Tongue (tissue), 3 donors: ENCODE measurements at places on chromosomes 12 and 14.

GRCh38 chr14:77364146-77364545 is 12.7 kb downstream of the TMED8 start:
- no peak for DNase-seq

DNA sequence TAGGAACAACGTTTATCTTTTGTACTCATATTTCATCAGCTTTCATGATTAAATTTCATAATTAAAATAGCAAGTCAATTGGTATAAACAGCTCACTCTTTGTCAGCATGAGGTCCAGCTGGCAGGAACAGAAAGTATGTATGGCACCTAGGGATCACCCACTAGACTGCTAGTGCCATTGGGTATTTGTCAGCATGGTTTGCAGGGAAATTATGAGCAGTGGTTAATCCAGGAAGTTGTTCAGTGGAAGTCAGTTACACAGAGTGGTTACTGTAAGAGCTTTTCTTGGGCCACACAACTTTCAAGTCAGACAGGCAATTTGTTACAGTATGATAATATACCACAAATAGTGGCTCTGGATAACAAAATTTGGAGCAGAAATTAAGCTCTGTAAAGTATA is 340.3 kb upstream of the RGS6 start:
- DNase-seq: no peak

- DNase-seq: no peak
Observed at GRCh38 chr14:19771895-19772430, 1.3 kb upstream of the OR4M1 start.

DNA sequence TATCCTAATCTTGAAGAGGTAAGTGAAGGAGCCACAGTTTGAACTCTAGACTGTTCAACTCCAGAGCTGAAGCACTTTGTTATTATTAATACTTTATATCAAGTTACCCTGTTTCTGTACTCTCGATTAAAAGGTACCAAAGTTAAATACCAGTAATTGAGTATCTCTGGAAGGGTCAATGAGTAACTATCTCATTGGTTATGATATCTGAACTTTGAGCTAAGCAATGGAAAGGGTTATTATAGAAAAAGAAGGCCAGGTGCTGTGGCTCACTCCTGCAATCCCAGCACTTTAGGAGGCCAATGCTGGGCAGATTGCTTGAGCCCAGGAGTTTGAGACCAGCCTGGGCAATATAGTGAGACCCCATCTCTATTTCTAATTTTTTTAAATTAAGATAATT is 9.9 kb downstream of the TMEM19 start:
- DNase-seq: no peak
